ENCODE measurements at places on chromosomes 4 and X.

DNA sequence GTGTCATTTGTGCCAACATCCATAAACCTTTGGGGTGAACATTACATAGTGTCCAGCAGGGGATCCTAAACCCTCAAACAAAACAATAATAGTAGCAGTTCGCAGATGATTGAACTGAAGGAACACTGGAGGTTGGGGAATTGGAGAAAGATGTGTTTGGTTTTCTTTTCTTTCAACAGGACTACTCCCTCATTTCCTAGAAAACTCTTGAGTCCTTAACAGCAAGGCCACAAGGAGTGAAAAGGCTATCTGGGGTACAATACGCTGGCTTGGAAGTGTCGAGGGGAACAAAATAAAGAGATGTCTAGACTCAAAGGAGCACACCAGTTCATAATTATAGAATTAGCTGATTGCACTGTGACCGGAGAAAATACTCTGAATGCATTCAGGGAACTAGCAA is 72.1 kb downstream of the IDS start:
- DNase-seq: no peak

DNA sequence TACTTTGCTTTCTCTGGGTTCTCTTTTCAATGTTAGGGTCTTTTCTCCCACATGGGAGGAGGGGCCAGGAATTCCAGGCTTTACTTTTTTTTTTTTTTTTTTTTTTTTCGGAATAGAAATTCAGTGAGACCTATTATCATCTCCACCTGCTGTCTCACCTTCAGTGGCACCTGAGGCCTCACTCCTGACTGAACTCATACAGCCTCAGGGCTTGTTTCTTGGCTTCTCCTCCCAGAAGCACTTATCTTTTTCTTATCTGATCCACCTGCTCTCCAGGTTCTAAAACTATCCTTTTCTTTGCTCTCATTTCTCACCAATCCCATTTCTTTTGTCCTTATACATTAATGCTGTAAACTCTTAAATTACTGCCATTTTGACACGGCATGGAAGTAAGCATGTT is 117.3 kb upstream of the PPP3CA start:
- no peak for DNase-seq

GRCh38 chr4:183563874-183564273 is 59.0 kb downstream of the ING2 start:
- DNase-seq: no peak

DNA sequence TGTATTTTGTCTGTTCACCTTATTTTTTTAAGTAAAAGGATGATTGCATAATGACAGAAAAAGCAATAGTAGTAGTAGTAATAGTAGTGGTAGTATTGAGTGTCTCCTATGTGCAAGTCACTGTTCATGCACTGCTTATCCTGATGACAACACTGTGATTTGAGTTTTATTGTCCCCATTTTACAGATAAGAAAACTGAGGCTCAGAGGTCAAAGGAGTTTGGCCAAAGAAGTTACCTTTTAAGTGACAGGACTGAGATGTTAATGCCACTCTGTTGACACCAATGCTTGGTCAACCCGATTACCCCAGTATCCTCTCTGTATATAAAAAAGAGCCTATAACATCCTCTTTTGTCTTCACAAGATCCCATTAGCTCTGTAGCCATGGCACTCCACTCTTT is 100.5 kb upstream of the FRMPD3 start:
- DNase-seq: no peak

GRCh38 chr4:76384052-76384451 is 36.9 kb downstream of the CCDC158 start:
- DNase-seq: no peak

GRCh38 chr4:44146516-44146915 is 302.1 kb downstream of the KCTD8 start:
- no peak for DNase-seq

DNA sequence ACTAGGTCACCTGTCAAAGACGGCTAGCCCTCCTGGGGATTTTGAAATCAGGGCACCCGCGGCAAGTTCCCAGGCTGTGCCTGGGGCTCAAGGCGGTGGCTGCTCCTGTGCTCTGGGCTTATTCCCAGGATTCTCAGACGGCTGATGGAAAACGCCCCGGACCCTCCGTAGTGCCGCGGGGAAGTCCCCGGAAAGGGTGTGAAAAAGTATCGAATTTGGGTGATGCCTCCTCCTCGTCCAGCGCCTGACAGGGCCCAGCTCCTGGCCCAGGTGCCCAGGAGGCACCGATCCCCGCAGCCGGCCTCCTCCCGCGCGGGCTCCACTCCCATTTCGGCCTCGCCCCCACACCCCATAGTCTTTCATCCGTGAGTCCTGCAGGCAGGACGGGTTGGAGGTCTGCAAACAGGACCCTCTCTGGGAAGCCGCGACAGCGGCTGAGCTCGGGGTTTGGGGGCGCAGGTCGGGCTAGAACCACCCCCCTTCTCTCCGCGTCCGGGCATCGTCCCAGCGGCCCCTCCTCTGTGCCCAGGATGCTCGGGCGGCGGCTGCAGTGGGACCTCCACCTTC is 1.1 kb upstream of the NSG1 start:
- DNase-seq: no peak

DNA sequence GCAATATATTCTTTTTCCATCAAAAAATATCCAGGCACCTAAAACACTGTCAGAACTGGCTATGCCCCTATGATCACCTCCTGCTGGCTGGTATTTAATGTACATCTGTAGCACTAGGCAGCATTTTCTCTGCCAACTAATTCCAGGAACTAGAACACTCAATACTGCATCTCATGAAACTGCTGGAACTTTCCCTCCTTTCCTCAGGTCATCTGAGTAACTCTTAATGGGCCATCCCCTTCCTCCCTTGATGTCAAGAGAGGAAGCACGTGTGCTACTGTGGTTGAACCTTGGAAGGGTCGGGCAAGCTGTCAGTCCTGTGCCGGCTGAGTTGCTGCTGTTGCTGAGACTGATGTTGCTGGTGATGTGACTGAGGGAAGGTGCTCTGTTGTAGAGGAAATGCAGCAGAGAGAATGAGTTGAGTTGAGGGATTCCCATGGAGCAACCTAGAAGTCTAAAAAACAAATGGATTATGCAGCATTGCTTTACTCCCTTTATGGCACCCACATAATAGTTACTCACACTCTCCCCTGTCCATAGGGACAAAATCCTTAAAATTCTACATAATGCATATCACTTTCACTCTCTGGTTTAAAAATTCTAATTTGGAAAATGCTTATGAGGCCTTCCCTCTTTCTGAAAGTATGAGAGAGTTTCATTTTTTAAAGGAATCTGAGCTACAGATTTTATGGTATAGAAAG is 39.5 kb downstream of the TMEM165 start:
- no peak for DNase-seq

GRCh38 chr4:128288689-128289106 is 1.1 kb upstream of the PGRMC2 start:
- DNase-seq: no peak

GRCh38 chr4:2793586-2794485 is 951 bp downstream of the SH3BP2 start:
- no peak for DNase-seq

GRCh38 chr4:114017120-114017917 is 37.9 kb upstream of the ARSJ start:
- no peak for DNase-seq

GRCh38 chr4:171602638-171603355 is 210.4 kb upstream of the GALNTL6 start:
- DNase-seq: no peak

DNA sequence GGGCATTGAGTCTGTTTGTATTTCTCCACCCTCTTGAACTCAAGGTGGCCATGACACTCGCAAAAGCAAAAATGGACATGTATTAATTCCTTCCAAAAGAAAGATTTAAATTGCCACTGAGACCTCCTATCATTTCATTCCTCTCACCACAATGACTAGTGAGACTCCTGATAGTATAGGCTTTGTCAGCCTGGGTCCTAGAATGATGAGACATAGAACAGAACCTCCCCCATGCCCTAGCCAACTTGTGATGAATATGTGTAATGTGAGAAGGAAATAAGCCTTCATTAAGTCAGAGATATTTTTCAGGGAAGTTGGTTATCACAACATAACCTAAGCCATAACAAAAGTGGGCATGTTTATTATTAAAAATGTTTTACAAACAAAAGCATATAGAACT is 62.5 kb downstream of the ASB9 start:
- no peak for DNase-seq

GRCh38 chr4:152072001-152072485 is 311.2 kb upstream of the GATB start:
- DNase-seq: no peak

GRCh38 chr4:185657183-185657582 is 121.9 kb upstream of the PDLIM3 start:
- no peak for DNase-seq

GRCh38 chrX:118525174-118525730 is 29.6 kb downstream of the DOCK11 start:
- no peak for DNase-seq
